Stimulated activated CD8-positive, alpha-beta memory T cell treated with anti-CD3 and anti-CD28 coated beads, Interleukin-15, amount 100 ng/mL, for 4 hours (primary cell): ENCODE measurements at places on chromosomes 11 and 22.

GRCh38 chr22:22552630-22553029 lies 6.4 kb downstream of the PRAME start:
- DNase-seq: no peak

- no peak for DNase-seq
Observed at GRCh38 chr22:49014227-49015201, 813.2 kb downstream of the BRD1 start.

DNA sequence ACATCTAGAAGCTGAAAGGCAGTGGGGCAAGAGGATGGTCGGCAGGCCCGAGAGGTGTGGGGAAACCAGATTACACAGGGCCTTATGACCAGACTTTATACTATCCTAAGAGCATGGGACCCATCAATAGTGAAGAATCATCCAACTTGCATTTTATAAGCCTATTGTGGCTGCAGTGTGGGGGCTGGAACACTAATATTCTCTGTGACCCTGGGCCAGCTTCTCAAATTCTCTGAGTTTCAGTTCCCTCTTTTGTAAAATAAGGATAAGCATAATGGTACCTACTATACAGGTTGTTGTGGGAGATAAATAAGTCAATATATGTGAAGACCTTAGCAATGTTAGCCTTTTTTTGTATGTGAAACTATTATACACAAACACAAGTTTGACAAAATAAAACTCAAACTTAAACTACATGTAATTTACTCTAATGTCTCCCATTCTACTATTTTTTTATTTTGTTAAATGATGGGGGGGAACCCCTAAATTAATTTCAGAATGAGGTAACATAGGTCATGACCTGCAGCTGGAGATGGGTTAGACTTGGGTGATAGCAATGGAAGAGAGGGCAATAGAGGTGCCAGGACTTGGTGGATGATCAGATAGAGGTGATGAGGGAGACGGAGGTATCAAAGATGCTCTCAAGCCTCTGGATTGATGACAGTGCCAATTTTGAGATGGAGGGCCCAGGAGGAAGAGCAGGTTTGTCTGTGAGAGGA lies 30.1 kb downstream of the SMCO4 start:
- no peak for DNase-seq

- no peak for DNase-seq
Observed at GRCh38 chr22:50171965-50172421, 1.5 kb downstream of the PANX2 start.

DNA sequence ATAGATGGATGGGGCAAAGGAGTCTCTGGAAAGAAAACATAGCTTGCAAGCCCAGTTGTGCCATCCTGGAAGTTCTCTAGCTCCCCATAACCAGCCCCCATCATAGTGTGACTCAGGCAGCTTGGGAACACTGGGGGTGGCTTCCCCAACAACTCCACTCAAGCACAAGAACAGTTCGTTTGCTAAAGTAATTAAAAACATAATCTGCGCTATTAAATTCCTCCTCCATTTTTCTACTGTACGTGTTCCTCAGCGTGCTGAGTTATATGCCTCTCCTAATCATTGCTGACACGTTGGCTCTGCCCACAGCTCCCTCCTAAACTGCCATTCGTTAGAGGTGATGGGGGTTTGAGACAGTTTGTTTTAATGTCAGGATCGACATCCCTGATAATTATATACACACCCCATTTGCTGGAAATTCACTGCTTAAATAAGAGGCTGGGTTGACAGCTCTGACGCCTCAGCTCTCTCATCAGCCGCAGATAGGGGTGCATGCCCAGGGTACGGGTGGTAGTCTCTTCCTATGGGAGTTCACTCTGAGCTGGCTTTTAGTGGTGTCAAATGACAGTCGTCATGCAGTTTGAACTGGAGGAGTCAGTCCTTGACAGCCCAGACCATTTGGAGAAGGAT lies 59.5 kb upstream of the SEZ6L start:
- no peak for DNase-seq

- DNase-seq: no peak
Observed at GRCh38 chr22:30371981-30372380, 15.2 kb downstream of the CCDC157 start.

DNA sequence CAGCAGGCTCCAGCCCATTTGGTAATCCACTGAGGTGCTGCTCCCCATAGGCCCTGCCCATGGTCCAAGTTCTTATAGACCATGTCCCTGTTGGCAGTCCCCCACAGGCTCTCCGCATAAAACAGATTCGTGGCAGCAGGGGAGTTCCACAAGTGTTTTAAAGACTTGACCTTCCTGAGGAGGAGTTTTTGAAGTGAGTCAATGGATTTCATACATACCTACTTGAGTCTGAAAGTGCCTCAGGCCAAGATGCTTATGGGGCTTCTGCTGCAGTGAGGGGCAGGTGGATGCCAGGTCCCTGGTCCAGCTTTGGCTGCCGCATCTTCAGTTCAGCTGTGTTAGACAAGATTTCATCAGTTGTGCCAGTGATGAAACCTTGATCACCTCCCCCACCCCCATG lies 43.3 kb downstream of the CABIN1 start:
- no peak for DNase-seq

DNA sequence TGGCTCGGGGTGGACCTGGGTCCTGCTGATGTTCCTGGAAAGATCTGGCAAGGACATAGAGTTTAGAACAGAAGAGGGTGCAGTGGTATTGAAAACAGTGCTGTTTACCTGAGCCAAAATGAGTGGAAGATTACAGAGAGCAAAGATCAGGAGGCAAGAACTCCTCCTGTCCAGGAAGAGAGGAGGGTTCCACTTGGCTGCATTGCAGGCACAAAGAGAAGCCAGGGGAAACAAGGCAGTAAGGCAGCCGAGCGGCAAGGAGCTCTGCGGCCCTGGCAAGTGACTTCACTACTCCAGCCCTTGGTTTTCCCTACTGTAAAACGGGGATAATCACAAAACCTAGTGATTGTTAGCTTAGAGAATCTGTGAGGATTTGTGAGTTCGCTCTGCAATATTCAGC lies 3.7 kb upstream of the PACSIN2 start:
- DNase-seq: no peak

GRCh38 chr11:72001834-72002591 lies 3.3 kb downstream of the IL18BP start:
- no peak for DNase-seq

DNA sequence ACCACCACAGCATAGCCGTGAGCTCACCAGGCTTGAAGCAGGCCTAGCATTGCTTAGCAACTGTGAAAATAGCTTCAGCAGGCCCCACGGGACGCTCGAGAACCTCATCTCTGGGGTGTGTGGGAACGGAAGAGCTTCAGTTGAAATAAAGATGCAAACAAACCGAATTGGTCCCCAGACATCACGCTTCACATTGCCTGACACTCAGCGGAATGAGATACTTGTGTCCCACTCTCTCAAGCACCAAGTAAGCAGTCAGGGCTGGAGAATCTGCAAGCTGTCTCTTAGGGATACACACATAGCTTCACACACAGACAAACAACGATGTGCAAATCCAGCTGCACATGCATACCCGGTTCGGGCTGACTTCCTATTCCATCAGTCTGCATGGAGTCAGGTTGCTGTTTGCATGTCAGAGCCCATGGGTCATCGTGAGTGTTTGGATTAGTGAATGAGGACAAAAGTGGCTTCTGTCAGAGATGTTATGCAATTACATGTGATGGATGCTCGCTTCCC lies 205.7 kb downstream of the SNX19 start:
- no peak for DNase-seq

- DNase-seq: no peak
Observed at GRCh38 chr11:70661761-70662501, 263.6 kb downstream of the CTTN start.

- no peak for DNase-seq
Observed at GRCh38 chr11:126819194-126819593, 181.4 kb downstream of the KIRREL3 start.

DNA sequence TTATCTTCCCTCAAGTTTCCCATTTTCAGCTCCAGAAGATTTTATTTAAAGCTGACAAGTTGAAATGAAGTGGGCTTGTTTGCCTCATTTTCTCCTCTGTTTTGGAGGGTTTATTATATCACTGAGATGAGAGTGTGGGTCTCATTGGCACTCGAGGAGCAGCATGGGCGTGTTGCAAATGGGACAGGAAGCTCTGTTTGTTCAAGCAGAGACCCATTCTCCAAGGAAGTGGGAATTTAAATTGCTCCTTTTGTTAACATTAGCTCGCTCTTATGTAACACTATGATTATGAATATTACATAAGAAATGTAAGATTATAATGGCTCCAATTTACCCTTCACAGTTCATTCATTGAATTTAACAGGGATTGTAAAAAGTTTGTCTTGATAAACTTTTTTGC lies 317.7 kb upstream of the CTSC start:
- DNase-seq: no peak

DNA sequence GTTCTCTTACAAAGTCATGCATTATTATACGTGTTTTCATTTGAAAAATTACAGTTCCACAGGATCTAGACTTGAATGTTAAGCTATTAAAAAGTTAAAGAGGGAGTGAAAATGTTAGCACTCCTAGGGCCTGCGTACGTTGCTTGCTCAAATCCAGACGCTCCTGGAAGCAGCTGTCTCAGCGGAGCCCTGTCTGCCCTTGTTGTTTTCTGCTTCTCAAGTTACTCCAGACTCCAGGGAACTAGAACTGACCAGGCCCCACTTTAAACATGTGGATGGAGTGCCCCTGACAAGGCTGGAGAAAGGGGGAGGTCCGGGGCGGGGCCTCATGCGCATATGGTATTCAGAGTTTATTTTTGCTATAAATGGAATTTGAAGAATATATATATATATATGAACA lies 9.6 kb downstream of the PARVB start:
- no peak for DNase-seq

- DNase-seq: no peak
Observed at GRCh38 chr11:96293598-96294021, 49.4 kb downstream of the MAML2 start.

GRCh38 chr22:43520632-43521039 lies 108.8 kb downstream of the MPPED1 start:
- no peak for DNase-seq

- DNase-seq: no peak
Observed at GRCh38 chr11:66768818-66769217, 39.8 kb upstream of the SPTBN2 start.

- no peak for DNase-seq
Observed at GRCh38 chr22:31439808-31440207, 40.4 kb downstream of the DRG1 start.

GRCh38 chr11:62392506-62392905 lies 26.3 kb upstream of the SCGB1A1 start:
- no peak for DNase-seq

GRCh38 chr11:26743622-26744021 lies 21.8 kb upstream of the SLC5A12 start:
- no peak for DNase-seq

DNA sequence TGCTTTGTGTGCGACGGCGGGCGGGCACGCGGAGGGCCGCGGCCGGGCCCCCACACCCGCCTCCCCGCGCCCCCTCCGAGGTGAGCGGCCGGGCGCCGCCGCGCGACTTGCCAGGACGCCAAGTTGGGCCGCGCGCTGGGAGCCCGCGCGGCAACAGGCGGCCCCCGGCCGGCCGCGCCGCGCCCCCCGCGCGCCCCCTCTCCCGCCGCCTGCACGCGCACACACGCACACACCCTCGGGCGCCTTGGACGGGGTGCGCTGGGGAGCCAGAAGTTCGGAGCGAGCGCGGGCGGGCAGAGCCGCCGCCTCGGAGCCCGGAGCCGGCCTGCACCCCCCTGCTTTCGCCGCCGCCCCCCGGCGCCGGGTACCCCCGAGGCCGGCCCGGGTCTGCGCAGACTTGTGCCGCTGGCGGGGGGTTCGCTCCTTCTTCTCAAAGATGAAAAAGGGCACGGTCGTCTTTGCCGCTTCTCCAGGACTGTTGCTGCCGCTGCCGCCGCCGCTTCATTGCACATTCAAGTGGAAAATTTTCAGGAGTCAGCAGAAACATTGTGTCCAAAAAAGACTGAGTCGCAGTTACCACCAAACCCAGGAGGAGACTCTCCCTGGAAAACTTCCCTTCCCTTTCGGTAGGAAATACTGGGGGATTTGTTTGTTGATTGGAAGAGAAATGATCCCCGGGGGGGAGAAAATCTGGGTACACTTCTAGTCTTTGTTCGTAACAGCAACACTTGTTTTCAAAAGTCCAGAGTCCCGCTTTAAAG lies 895 bp downstream of the TEAD1 start:
- no peak for DNase-seq

- no peak for DNase-seq
Observed at GRCh38 chr11:44823006-44823405, 96.2 kb downstream of the TSPAN18 start.

- DNase-seq: no peak
Observed at GRCh38 chr11:44167046-44167445, 71.6 kb downstream of the EXT2 start.

- DNase-seq: no peak
Observed at GRCh38 chr11:10005955-10006525, 288.0 kb downstream of the SBF2 start.

DNA sequence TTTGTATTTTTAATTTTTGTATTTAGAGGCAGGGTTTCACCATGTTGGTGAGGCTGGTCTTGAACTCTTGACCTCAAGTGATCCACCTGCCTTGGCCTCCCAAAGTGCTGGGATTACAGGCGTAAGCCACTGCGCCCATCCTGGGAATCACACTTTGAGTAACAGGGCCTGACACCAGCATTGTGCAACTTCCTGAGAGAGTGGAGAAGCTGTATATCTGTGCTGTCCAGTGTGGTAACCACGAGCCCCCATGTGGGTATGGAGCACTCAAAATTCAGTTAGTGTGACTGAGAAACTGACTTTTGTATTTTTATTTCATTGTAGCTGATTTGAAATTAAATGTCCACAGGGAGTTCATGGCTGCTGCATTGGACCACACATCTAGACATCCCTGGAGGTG lies 36.2 kb downstream of the MPPED1 start:
- DNase-seq: no peak

- DNase-seq: no peak
Observed at GRCh38 chr11:1570531-1570895, 1.6 kb downstream of the DUSP8 start.

- DNase-seq: no peak
Observed at GRCh38 chr11:12653729-12654128, 20.5 kb upstream of the TEAD1 start.

- no peak for DNase-seq
Observed at GRCh38 chr11:95565724-95566141, 223.8 kb downstream of the FAM76B start.

- no peak for DNase-seq
Observed at GRCh38 chr11:132073787-132074186, 703.4 kb downstream of the NTM start.

DNA sequence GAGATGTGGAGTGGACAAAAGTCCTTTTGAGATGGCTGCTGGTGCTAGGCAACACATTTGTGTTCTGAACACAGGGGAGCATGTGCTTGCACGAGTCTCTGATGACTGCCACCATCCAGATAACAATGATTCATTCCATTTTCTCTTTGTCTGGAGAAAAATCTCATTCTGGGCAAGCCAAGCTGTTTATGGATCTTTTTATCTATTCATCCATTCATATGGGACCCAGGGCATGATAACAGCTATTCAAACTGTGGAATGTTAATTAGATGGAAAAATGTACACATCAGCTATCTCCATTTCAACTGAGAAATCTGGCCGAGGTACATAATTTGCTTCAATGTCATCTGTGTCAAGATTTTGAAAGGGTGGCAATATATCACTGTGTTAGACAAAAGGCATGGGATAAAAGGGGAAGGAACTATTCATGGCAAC lies 117.5 kb upstream of the ZBED5 start:
- no peak for DNase-seq
